Cardiac ventricle fibroblast (primary cell): ENCODE measurements at places on chromosomes 6 and 20. TPM values are rescaled to one million over a fixed set of nuclear protein-coding genes. Genes with fewer than 3 reads are reported as not detected.

TXLNB gene
- total RNA-seq: 0.24 and 0.25 TPM in 2 replicates

PAK5 gene
- total RNA-seq: not detected in 2 replicates

NR2E1 gene
- total RNA-seq: not detected in 2 replicates

CLPSL1 gene
- total RNA-seq: not detected in 2 replicates

DUSP15 gene
- total RNA-seq: 0.34 TPM in 1 of 2 replicates, not detected in the other

EYS gene
- not detected in 2 replicates for total RNA-seq

RAB44 gene
- not detected in 2 replicates for total RNA-seq

WFDC10B gene
- not detected in 2 replicates for total RNA-seq

THBD gene
- 4.1 and 4.2 TPM in 2 replicates for total RNA-seq

AVP gene
- not detected in 2 replicates for total RNA-seq

LY6G6D gene
- not detected in 2 replicates for total RNA-seq

MOXD1 gene
- total RNA-seq: 33.6 and 38.4 TPM in 2 replicates

SPEF1 gene
- not detected in 2 replicates for total RNA-seq

GRM1 gene
- not detected in 2 replicates for total RNA-seq

ENPP5 gene
- total RNA-seq: 0.39 and 1.3 TPM in 2 replicates

ABHD16B gene
- total RNA-seq: not detected in 2 replicates

SLC52A3 gene
- not detected in 2 replicates for total RNA-seq

ACSS2 gene
- 38.8 and 46.5 TPM in 2 replicates for total RNA-seq

EPB41L2 gene
- total RNA-seq: 107 and 125 TPM in 2 replicates

VSTM2L gene
- total RNA-seq: 0.44 and 1.9 TPM in 2 replicates

SEMG1 gene
- total RNA-seq: not detected in 2 replicates

TFAP2D gene
- not detected in 2 replicates for total RNA-seq

TFAP2A gene
- 0.56 TPM in 1 of 2 replicates, not detected in the other for total RNA-seq

GNMT gene
- total RNA-seq: not detected in 2 replicates

HTR1B gene
- total RNA-seq: not detected in 2 replicates

TREM2 gene
- total RNA-seq: not detected in 2 replicates

SMOC2 gene
- 1.5 and 2.9 TPM in 2 replicates for total RNA-seq

ATP5F1E gene
- total RNA-seq: 18.9 TPM in 2 replicates

GCNT2 gene
- total RNA-seq: not detected in 2 replicates

CCN6 gene
- total RNA-seq: not detected in 2 replicates

CD93 gene
- 16.2 and 16.9 TPM in 2 replicates for total RNA-seq

PNLDC1 gene
- 0.81 and 1.3 TPM in 2 replicates for total RNA-seq

MAFB gene
- total RNA-seq: 24.9 and 30.5 TPM in 2 replicates

TRIM31 gene
- not detected in 2 replicates for total RNA-seq

PRSS35 gene
- total RNA-seq: 0.56 and 0.83 TPM in 2 replicates

PNPLA1 gene
- total RNA-seq: not detected in 2 replicates

TP53INP2 gene
- total RNA-seq: 7.2 and 7.8 TPM in 2 replicates

SLC22A3 gene
- 4.5 and 6.3 TPM in 2 replicates for total RNA-seq

SLC17A2 gene
- total RNA-seq: not detected in 2 replicates

CGA gene
- total RNA-seq: not detected in 2 replicates

TRIM40 gene
- not detected in 2 replicates for total RNA-seq

USP49 gene
- total RNA-seq: 1.9 and 3.0 TPM in 2 replicates

DEF6 gene
- total RNA-seq: 0.44 and 0.50 TPM in 2 replicates
